Renal pelvis (tissue), 12 donors: ENCODE measurements at places on chromosomes 1 and 21.

- DNase-seq, result no peak
Measured at GRCh38 chr1:192993426-192994085, 65.6 kb downstream of the UCHL5 start.

GRCh38 chr1:18703041-18703621 lies 72.5 kb downstream of the PAX7 start:
- DNase-seq, result no peak

DNA sequence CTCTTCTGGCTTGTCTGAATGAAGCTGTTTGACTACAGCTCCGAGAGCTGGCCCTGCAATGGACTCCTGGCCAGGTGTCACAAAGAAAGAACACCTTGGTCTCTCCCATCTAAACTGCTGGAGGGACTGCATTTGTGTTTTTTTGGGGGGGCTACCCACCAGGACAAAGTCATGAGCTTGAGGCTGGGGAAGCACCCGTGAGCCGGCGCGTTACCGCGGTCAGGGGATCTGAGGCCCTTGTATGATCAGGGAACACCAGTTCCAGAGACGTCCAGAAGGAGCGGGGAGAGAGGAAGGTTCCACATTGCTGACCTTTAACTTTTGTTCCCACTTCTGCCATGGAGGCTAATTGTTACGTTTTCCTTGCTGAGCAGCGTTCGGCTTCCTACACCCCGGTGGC lies 84.5 kb upstream of the C1orf174 start:
- no peak for DNase-seq

GRCh38 chr1:41093826-41094225 lies 72.3 kb upstream of the SLFNL1 start:
- no peak for DNase-seq

- no peak for DNase-seq
Measured at GRCh38 chr1:35449334-35450008, 107.7 kb downstream of the KIAA0319L start.

- DNase-seq, result no peak
Measured at GRCh38 chr1:201511396-201511940, 4.5 kb upstream of the CSRP1 start.

DNA sequence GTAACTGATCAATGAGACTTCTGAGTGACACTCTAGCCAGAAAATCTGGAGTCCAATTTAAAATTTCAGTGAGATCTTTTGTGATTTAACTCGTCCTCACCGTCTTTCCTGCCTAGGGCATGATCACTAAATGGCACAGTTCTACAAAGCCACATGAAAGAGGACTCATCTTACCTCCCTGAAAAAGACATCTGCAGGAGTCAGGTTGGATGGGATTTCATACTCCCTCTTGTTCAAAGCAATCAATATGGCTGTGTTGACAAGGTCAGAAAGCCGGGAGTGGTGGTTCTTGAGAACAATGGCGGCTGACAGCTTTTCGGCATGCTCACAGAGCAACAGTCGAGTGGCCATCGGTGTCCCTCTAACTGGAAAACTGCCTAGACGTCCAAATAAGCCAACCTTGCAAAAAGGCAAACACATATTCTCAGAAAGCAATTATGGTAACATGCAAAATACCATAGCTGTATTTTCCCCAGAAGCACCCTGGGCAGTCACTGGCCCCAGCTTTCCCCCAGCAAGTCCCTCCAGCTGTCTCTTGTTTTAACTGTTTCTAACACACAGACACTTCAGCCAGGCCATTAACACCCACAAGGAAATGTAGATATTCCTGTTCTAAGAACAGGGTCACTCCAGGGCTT lies 36.6 kb upstream of the ACTA1 start:
- no peak for DNase-seq

GRCh38 chr1:19210772-19211549 lies 895 bp upstream of the UBR4 start:
- DNase-seq, result peak; percentile 20

DNA sequence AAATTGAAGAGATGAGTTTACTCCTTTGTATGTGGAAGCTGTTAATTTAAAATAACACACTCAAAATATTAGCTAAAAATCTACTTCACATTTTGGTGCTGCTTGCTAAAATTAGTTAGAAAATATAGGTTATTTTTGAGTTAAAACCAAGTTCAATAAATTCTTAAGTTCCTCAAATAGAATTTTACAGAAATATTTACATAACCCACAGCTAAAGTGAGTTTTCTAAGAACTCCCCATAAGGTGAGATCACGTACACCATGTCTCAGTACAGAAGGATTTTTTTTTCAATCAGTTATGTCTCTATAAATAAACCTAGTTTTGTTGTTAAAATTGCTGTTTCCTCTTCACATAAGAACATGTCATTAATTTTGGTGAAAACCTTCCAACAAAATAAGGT lies 108.0 kb downstream of the SDCCAG8 start:
- DNase-seq, result no peak

GRCh38 chr1:162335126-162335525 lies 41.5 kb downstream of the SPATA46 start:
- no peak for DNase-seq

- no peak for DNase-seq
Measured at GRCh38 chr1:41464885-41465284, 19.6 kb downstream of the EDN2 start.

GRCh38 chr1:85047472-85048295 lies 616 bp downstream of the MCOLN3 start:
- DNase-seq, result peak; percentile 15

GRCh38 chr1:26009796-26010447 lies 11.7 kb upstream of the EXTL1 start:
- no peak for DNase-seq

GRCh38 chr1:54260810-54261209 lies 60.8 kb downstream of the MRPL37 start:
- DNase-seq, result no peak

DNA sequence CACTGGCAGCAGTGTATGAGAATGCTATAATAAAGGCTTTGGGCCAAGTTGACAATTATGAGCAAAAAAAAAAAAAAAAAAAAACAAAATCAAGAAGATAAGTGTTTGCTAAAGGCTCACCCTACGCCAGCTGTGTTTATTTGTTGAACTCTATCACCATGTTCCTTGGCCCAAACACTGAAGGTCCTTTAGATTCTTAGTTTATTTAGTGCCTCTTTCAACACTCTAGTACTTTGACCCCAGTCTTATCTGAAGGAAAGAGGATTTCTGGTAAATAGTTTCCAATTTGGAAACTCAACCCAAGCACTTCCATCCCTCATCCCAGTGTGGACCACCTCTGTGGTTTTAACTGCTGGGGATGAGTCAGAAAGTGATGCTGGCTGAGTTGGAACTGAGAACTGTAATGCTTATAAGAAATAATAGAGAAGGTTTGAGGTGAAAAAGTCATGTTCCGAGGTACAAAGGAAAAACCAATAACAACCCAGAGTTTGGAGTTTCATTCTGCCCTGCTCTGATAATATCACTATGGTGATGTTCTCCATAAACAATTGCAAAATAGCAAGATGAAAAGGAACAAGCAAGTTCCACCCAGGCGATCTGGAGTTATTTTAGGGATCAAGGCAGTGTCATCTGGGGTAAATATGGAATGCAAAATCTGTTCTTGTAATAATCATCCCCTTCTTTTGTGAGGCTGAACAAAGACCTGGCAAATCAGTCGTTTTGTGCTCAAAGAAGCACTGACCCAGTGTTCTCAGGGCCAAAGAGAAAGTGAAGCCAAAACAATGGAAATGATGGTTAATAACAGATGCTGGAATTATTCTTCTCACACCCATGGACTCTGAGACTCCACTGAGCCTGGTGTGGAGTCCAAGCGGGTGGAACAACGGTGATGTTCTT lies 19.7 kb upstream of the CAPZB start:
- no peak for DNase-seq

DNA sequence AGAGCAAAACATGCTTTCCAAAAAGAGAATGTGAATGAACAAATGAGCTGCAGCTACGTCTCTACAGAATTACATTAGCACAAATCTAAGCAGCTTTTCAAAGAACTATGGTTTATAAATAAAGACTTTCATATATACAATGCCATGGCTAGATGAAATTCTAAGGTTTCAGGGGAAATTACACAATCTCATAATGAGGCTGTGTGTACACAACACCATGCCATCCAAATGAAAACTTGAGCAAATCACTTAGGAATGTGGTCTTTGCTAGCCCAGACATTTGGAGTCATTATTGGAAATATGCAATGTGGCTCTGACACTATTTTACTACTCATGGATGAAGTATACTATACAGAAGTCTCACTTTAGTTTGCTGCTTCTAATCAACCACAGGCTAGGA lies 37.5 kb downstream of the SPAG17 start:
- DNase-seq, result no peak

- DNase-seq, result no peak
Measured at GRCh38 chr1:208977012-208977411, 606.5 kb upstream of the CAMK1G start.

DNA sequence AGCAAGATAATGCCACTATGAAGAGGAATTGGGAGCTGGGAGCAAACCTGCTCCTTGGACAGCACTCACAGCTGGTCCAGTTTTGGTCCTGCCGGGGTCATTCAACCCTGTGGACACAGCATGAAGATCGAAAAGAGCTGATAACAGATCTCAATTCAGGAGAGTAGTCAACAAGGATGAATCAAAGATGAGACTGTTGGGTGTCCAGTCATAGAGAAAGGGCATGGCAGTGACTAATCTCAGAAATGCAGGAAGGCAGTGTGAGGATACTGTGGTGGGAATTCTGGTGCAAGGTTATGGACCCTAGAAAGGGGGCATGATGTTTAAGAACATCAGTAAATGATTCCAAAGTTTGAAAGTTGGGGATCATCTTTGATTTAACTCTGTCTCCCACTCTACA lies 261.4 kb upstream of the ZP4 start:
- no peak for DNase-seq
